ENCODE measurements at places on chromosomes 16 and 17. TPM values are rescaled to one million over a fixed set of nuclear protein-coding genes. Genes with fewer than 3 reads are reported as not detected.
A peak's percentile ranks its signal among the peaks of the same experiment; 100 is the strongest.

DNA sequence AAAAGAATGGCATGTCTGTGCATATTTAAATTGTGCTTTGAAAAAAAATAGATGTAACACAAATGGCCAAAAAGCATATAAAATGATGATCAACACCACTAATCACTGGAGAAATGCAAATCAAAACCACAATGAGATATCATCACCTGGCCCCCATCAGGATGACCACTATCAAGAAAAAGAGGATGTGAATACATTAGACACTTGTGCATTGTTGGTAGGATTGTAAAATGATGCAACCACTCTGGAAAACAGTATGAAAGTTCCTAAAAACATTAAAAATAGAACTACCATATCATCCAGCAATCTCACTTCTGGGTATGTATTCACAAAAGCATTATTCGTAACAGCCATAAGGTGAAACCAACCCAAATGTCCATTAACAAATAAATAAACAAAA lies 91.5 kb downstream of the SPAG9 start:
- DNase-seq = no peak

DNA sequence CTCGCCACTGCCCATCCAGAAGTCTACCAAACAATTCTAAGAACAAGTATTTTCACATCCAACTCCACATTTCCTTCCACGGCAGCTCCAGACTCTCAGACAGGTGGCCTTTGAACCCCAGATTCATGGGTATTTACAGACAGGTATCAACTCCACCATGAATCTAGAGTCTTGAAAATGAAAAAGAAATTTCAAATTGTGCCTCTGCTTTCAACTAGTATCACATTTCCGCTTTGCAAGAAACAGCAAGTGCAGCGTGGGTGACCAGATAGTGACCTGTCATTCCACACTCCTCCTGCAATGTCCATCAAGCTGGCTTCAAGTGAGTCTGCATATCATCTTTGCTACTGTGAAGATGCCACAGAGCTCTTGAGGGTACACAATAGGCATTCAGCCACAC lies 232.4 kb upstream of the RPL38 start:
- no peak for DNase-seq

DNA sequence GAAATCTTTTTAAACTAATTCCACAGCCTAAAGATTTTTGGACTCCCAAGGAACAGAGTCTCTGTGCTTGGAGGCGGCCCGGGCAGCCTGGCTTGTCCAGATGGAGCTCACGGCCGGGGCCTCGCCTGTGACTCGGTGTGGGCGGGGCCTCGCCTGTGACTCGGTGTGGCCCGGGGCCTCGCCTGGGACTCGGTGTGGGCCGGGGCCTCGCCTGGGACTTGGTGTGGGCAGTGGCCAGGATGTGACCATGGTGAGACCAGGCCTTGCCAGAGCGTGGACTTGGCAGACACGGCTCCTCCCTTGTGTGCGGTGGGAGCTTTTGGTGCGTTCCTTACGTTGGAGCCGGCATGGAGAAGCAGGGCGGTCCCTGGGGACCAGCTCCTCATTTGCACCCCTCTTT lies 92.3 kb downstream of the METRNL start:
- no peak for DNase-seq

- no peak for DNase-seq
Measured at GRCh38 chr17:33140413-33141099, 148.9 kb downstream of the SPACA3 start.

DNA sequence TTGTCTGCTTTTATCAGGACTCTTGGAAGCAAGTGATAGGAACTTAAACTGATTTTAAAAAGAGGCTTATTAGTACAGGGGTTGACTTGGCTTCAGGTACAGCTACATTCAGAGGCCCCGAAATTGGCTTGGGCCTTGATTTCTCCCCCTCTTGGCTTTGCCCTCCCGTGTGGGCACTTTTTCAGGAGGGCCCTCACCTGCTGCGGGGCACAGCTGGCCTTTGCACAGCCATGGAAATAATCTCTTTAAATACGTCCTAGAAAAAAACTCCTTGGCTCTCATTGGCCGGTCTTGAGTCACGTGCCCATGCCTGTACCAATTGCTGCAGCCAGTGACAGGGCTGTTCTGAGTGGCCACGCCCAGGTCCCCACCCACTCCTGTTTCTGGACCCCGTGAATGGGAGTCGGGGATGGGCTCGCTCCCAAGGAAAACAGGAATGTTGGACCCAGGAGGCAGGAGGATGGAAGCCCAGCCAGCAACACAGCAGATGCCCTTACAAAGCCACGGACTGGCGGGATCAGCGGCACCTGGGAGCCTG lies 15.0 kb downstream of the CA5A start:
- DNase-seq = no peak

DNA sequence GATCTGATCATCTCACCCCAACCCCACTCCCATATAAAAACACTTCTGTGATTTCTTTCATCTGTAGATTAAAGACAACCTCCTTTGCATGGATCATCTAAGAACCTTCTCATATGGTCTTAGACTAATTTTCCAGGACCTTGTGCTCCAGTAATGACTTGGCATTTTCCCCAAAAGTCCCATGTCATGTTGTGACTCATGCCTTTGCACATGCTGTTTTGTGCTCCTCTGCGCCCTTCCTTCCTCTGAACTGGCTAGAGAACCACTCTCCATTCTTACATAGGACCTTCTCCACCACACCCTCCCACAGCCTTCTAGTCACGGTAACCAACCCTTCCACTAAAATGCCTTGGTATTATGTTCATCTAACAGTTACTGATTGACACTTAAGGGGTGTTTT lies 99.5 kb upstream of the AXIN2 start:
- peak; percentile 71 for DNase-seq

DNA sequence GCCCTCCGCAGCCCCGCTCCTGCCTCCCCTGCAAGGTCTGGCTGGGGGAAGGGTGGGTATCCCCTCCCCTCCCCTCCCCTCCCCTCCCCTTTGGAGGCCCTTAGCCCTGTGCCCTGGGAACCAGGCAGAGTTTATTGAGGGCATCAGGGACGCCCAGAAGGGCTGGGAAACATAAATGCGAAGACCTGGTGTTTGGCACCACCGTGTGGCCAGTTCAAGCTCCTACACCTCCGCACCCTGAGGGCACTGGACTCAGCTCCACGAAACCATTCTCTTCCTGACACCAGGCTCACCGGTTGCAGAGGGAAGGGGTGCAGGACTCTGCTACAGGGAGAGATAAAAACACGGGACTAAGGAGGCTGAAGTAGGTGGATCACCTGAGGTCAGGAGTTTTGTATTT lies 1.0 kb upstream of the AIPL1 start:
- peak; percentile 48 for DNase-seq

DNA sequence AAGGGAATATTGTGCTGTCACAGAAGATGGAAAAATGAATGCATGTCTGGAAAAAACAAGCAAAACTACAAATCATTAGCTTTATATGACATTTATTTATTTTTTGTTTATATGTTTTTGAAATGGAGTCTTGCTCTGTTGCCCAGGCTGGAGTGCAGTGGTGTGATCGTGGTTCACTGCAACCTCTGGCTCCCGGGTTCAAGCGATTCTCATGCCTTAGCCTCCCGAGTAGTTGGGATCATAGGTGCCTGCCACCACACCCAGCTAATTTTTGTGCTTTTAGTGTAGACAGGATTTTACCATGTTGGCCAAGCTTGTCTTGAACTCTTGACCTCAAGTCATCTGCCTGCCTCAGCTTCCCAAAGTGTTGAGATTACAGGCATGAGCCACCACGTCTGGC lies 8.5 kb downstream of the NDE1 start:
- DNase-seq = no peak

DNA sequence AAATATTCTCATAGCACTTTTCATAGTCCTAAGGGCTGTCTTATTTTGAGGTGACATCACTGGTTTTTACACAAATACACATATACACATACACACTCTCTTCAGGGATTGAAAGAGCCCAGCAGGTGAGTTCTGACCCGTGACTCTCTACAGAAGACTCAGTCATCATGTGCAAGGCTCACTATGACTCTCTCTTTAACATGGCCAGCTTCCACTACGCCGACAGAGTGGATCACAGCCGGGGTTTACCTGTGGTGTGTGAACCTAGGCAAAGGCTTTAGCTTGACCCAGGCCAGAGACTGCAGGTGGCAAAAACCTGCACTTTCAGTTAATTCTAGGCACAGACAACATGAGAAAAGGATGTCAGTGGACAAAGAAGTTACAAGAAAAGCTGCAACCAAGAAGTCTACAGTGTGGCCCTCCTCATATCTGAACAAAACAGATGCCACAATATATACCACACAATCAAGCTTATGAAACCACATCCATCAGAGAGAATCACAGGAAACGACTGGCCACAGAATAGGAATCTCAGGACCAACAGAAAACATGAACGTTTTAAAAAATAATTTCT lies 56.5 kb downstream of the CYTH1 start:
- no peak for DNase-seq

DNA sequence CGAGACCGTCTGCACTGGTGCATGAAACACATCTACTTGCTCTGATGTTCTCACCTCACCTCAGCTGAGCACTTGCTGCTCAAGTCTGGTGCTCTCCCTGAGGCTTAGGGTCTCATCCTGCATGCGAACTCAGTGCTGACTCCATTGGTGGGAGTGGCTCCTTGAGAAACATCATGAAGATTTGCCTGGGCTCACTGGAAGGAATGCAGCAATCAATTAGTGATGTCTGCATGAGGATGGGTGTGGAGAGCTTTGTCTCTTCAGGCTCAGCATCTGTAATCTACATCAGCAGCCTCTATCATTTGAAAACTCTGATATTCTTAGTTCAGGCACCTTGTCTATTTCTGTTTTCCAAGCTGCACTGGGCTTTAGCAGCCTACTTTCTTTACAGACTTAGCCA lies 204.4 kb downstream of the IRF8 start:
- no peak for DNase-seq

DNA sequence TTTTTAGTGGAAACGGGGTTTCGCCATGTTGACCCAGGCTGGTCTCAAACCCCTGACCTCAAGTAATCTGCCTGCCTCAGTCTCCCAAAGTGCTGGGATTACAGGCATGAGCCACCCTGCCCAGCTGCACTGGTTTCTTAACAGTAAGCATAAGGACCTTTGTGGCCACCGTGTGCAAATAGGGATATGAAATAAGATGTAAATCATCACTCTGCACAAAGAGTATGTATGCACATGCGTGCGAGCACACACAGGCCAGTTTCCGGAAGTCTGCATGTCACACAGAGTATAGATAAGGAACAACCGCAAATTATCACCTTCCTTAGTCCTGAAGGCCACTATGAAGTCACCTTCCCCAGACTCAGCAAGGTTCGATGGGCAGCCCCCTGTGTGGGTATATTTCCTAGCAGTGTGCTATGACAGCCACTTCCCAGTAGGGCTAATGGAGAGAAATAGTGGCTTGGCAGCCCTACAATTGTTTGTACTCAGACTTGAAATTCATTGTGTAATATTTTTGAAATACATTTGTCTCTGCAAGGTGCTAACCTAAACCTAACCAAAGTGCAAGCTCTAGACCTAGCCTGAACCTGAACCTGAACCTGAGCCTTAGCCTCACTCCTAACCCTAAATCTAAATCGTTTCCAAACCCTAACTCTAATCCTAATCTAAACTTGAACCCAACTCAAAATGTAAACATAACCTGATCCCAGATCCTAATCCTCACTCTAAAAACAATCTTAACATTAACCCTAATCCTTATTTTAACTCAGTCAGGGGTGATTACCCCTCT lies 48.4 kb upstream of the SKAP1 start:
- DNase-seq = no peak

DNA sequence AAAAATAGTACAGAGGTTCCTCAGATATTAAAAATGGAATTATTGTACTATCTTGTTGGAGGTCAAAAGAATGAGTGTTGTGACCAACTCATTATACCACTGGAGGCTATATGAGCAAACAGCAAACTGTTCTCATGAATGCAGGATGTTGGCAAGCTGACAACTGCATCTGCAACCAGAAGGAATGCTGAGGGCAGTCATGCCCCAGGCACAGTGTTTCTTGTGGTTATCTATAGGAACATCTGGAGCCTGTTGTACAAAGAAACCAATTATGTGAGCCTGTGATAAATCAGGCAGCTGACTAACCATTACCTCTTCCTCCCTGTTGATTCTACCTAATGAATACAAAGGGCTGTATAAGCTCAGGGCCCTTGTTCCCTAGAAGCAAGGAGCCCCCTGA lies 2057.1 kb downstream of the TP53TG3F start:
- DNase-seq = peak; percentile 87

DNA sequence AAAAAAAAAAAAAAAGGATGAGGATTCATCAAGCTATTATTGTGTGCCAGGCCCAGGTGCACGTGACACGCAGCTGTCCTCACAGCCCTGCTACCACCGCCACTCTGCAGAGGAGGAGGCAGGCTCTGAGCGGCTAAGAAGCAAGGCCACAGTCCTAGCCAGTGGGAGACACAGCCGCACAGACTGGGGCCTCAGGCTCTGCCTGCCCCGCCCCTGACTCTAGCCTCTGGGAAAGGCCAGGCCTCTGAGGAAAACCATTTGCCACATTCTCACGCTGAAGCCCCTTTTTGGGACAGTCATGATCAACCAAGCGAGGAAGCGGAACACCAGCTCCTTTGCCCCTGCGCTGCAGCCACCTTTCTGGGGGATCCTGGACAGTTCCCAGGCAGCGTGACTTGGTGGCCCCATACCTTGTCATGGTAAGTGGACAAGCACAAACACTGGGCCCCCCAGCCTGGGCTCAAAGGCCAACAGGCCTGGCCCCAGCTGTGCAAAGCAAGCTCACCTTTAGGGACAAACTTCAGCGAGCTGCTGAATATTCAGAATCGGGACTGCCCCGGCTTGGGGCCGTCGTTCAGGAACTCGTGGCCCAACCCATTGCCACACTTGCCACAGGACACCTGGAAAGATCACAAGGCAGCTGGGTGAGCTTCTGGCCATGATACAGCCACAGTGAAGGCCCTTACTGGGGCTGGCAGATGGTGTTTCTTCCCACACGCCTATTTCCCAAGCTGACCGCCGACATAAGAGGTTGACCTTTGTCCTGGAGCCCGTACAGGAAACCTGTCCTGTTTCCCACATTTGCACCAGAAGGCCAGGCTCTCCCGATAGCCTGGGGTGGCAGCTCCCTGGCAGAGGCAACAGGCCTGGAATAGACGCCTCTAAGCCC lies 2.5 kb downstream of the MSRB1 start:
- no peak for DNase-seq

- DNase-seq = no peak
Measured at GRCh38 chr16:81237282-81237681, 1.2 kb upstream of the BCO1 start.

- no peak for DNase-seq
Measured at GRCh38 chr16:13839577-13839976, 80.4 kb upstream of the ERCC4 start.

- no peak for DNase-seq
Measured at GRCh38 chr17:39665642-39666224, 584 bp downstream of the TCAP start.

KCNJ18 gene
- not detected for total RNA-seq

ESRP2 gene
- 0.30 TPM for total RNA-seq

HELZ gene
- total RNA-seq = 15.1 TPM

OTOA gene
- total RNA-seq = 0.11 TPM

MFAP4 gene
- not detected for total RNA-seq

Data from HT1080 (cell line).